KG1 (cell line): ENCODE measurements at places on chromosomes 11 and 22.

GRCh38 chr22:24592851-24593558 lies at the start of gene LRRC75B:
Gene LRRC75B (minus strand): TSS chr22:24593073. CDS start chr22:24593039, 34 bp downstream.
- peak; percentile 36 for DNase-seq

GRCh38 chr11:62823677-62824076 lies 8.2 kb downstream of the STX5 start:
- DNase-seq: no peak

DNA sequence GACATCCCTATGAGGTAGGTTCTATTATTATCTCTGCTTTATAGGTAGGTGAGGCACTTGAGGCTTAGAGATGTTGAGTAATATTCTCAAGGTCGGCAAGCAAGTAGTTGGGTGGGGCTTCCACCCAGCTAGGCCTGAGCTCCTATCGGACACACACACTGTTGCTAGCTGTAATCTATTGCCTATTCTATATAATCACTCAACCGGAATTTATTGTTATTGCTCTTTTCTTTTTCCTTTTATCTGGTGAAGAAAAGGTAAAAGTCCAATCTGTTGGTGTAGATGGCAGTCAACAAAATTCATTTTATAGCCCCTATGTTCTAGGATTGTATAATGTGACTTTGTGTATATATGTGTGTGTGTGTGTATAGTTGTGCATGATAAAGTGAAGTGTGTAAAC lies 3.4 kb downstream of the OR9Q2 start:
- no peak for DNase-seq

DNA sequence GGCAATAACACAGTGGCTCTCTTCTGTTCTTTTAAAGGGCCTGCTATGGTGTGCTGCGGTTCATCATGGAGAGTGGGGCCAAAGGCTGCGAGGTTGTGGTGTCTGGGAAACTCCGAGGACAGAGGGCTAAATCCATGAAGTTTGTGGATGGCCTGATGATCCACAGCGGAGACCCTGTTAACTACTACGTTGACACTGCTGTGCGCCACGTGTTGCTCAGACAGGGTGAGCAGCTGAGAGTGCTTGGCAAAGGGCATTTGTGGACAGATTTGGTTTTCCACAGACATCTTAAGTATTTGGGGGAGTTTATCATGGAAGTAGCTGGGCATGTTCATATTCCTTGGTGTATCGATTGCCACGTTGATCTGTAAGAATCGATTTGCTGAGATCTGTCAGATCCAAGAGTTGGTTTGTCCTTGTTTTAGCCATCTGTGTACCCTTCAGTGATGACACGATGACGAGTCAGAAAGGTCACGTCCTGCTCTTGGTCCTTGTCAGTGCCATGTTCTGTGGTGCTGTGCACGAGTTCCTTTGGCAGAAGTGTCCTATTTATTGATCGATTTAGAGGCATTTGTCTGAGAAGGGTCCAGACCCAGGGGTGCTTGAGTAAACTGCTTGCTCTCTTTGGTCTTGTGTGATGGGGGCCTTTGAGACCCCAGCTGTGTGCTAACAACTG lies 4.8 kb downstream of the RPS3 start:
- no peak for DNase-seq

DNA sequence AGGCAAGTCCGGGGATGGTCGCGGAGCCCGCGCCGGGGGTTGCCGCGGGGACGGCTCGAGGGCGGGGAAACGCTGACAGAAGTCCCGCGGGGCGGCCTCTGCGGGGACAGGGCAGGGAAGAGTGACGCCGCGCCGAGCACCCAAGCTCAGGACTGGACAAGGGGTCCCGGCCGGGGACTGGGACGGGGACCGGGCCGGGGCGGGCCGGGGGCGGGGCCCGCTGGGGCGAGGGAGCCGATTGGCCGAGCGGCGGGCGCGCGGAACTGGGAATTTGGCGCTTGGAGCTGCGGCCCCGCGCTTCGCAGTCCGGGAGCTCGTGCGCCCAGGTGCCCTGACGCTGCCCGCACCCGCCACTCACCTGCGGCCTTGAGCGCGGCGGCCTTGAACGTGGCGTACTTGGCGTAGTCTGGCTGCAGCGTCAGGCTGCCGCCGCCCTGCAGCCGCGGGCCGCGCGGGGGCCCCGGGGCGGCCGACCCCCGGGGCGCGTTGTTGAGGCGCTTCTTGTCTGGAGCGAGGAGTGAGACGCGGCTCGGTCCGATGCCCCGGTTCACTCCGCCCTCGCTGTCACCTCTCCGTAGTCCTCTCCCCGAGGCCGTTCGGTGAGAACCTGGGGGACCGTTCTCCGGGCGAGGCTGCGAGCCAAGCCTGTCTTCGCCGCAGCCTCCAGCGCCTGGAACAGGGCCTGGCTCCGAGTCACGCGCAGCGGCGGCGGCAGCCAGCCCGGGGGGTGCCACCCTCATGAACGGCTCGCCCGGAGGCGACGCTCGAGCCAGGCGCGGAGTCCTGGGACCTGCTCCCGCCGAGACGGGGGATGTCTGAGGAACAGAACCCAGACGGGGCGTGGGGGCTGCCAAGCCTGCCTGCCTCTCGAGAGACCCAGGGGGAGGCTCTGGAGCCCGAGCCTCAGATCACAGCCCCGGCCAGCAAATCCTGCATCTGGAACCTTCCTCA lies 4.5 kb downstream of the SHISA8 start:
- no peak for DNase-seq

GRCh38 chr22:19117111-19117512 lies 5.1 kb downstream of the DGCR2 start:
- DNase-seq: no peak

DNA sequence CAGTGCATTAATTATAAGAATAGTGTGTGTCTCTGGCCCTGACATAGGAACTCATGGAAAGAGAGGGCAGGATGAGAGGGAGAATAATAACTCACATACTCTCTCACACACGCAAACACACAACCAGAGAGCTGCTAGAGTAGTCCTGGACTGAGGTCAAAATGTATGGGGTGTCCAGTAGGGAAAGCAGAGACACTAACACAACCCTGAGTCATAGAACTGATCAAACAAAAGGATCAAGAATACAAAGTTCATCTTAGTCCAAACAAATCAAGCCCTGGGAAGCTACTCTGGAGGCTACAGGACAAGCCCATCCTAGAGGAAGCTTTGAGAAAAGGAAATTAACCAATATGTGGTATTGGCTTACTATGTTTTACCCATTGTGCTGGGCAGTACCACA lies 178.5 kb upstream of the GUCY1A2 start:
- DNase-seq: no peak

DNA sequence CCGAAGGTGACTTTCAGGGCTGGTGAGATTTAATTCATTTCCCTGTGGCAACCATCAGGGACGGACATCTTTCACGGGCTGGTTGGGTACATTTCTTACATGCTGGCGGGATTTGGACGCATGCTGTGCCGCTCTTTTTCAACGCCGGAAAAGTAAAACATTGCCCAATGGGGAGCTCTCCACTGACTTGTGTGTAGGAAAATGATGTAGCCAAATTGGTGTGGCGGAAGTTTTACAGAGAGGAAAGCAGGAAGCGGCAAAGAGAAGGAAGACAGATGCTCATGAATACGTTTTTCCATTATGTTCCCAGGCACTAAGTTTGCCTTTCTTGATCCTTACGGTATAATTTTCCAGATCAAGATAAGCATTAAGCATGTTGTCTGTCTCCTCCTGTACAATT lies 375.8 kb downstream of the NTM start:
- DNase-seq: no peak

DNA sequence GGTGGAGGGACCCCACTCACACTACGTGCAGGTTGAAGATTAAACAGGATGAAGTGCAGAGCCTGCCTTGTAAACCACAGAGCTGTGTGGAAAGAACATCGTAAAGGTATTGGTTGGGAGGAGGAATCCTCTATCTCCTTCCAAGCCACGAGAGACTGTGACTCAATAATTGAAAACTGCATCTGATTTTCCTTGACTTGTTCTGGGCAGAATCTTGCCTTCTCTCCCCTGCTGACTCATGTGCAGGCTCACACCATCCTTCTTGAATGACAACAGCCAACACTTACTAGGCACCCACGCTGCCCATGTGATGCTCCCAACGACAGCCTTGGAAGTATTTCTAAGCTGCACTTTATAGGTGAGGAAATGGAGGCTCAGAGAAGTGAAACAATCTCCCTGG lies 563.0 kb downstream of the MIAT start:
- DNase-seq: no peak
